ENCODE measurements at places on chromosomes 3 and 15.

DNA sequence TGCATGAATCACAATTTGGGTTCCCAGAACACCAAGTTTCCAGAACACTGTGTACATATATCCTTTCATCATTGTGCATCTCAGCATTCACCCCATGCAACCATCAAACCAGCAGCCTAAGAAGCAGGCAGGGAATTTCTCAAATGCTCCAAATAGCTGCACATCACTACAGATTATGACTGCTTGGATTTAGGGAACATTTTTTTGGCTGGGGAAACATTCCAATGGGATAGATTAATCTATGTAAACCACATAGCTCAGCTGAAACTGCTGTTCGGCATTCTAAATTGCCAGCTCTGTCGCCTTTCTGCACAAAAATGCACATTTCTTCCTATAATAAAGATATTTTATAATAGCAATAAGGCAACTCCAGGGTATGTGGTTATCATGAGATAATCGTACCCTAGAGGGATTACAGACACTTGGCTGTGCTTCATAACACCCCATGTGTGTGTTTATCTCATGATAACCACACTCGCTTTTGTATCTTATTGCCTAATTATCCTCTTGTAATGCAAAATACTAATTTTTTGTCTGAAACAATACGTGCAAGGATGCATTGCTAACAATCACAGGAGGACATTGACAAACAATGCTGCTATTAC lies 483.7 kb upstream of the DPH6 start:
- no peak for DNase-seq

DNA sequence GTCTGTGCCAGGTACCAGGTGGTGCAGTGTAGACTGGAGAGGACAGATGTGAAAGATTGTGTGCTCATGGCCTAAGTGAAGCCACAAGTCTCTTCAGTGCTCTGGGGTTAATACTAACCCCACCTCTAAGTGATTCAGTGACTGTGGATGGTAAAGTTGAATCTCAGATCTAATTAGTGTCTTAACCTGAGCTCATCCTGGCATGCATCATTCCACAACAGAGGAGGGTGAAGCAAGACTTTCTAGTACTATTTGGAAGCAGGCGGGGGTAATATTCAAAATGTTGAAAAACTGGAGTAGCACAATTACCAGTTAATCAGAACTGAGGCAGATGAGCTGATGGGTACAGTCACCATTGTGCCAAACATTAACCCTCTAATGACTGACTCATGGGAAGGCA lies 2.8 kb upstream of the MESD start:
- no peak for DNase-seq

GRCh38 chr3:38521391-38521987 lies 25.3 kb downstream of the EXOG start:
- no peak for DNase-seq

DNA sequence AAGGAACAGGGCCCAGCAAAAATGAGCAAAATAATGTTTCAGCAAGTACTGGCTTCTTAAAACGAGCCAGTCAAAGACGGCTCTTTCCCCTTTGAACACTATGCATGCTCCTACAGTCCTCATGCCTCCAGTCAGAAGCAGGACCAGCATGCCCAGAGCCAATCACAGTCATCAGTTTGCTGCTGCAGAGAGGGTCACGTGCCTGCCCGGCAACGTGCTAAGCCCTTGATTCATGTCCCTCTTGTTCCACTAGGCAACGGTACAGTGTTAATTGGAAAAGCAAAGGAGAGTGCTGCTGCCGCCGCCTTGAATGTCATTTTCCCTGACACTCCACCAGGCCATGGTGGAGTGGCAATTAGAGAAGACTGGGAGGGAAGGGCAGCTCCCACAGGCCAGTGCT lies 500.1 kb downstream of the OCA2 start:
- DNase-seq: no peak

GRCh38 chr3:13515786-13516759 lies 32.9 kb upstream of the FBLN2 start:
- DNase-seq: no peak

GRCh38 chr3:114111060-114111770 lies 54.7 kb downstream of the QTRT2 start:
- no peak for DNase-seq

- DNase-seq: no peak
Measured at GRCh38 chr3:142613491-142613890, 17.3 kb downstream of the PLS1 start.

DNA sequence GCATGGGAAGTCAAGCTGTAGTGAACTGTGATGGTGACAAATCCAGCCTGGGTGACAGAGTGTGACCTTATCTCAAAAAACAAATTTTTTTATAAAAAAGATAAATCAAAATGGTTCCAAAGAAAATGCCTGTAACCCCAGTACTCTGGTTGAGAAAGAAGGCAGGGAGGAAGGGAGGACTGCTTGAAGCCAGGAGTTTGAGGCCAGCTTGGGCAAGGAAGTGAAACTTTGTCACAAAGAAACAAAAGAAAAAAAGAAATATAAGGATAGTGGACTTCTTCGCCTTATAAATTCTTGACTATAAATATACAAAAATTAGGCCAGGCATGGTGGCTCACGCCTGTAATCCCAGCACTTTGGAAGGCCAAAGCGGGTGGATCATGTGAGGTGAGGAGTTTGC lies 34.1 kb downstream of the SMARCC1 start:
- no peak for DNase-seq

DNA sequence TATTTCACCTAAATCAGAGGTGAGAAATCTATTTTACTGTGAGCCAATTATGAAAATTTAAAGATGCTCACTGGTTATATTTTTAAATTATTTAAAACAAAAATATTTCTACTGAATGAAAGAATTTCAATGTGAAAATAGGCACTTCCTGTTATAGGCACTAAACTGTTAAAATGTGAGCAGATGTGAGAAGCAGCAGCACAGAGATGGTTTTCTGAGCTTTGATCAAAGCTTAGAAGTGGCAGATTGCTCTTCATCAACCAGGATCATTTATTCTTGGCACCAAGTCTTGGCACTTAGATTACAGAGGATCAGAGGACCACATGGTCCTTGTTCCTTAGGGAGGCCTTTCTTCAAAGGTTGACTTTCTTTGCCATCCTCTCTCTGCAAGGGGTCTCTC lies 18.0 kb upstream of the TSC22D2 start:
- DNase-seq: no peak

GRCh38 chr3:57006179-57006657 lies 54.2 kb upstream of the SPATA12 start:
- DNase-seq: no peak

DNA sequence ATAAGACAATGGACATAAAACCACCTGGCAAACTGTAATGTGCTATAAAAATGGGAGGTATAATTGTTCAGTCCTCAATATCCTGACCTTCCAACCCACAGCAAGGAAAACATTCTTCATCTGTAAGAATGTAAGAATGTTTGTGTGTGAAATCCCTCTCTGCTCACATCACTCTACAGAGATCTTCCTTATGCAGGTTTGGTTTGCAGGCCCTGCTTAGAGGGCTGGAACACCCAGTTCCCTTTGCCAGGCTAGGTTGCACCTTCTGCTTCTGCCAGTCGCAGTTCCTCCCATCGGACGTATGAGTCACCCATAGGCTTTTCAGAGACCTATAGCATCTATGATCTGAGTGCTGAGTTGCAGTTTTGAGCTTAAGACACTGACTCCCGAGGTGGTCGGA lies 24.1 kb upstream of the MINAR1 start:
- DNase-seq: no peak

DNA sequence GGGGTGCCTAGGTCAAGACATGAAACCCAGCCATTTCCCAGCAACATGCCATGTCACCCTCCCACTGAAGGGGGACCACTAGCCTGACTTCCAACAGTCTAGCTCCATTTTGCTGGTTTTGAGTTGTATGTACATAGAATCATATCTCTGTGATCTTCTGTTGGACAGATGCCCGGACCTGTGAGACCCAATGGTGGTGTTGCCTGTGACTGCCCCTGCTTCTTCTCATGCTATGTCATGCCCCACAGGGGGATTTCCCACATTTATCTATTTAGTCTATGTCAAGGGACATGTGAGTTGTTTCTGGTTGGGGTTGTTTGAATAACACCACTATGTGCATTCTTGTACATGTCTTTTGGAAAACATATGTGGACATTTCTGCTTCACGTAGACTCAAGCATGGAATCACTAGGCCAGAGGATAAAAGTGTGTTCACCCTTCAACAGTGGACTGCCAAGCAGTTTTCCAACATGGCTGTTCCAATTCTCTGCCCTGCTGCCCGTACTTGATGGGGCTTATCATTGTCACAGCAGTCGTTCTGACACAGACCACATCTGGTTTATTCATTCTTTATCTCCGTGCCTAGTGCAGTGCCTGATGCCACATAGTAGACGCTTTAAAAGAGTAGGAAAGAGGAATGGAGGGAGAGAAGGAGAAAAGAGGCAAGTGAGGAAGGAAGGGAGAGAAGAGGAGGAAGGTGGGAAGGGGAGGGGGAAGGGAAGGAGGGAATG lies 114.4 kb downstream of the TPRA1 start:
- DNase-seq: no peak

GRCh38 chr3:126496894-126497850 lies 20.4 kb downstream of the UROC1 start:
- no peak for DNase-seq

DNA sequence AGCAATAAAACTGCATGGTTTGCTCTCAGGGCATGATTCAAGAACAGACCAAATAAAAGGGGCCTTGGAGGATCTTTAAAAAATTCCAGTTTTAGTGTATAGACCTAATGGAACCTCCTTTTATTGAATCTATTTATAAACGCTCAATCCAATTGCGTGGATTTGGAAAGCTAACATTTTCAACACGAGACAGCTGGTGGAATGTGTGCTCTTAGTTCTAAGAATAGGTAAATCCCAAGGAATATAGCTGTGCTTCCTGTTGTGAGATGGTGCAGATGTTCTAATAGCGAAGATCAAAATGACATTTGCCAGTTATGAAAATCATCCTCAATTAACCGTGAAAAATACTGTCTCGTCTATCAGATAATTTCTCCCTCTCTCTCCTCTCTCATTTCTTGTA lies 192.5 kb downstream of the ATP10A start:
- DNase-seq: no peak

DNA sequence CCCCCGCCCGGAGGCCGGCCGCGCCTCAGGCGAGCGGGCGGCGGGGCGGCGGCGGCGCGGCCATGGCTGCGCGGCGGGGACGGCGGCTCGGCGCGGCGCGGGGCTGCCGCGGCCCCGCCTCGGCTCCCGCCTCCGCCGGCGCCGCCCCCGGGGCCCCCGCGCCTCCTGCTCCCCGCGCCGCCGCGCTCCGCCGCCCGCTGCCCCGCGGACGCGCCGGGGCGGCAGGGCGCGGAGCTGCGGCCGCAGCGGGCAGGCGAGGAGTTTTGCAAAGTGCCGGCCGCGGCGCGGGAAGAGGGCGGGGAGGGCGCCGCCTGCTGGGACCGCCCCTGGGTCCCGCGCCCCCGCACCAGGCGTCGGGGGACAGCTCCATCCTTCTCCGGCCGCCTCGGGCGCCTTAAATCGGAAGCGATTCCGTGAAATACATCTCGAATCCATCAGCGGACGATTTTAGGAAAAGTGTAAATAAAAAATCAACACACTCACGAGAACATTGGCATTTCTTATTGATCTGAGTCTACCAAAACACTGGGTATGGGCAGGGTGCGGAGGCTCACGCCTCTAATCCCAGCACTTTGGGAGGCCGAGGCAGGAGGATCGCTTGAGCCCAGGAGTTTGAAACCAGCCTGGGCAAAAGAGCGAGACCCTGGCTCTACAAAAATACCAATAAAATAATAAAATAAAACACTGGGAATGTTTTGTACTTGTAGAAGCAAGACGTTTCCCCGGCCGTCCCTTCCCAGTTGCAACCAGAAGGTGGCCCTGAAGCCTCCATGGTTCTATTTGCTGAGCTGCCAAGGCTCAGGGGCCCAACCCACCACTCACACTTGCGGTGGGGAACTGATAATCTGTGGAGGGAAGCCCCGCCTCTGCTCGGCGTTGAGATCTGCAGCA lies 136.9 kb downstream of the NUP210 start:
- DNase-seq: no peak

DNA sequence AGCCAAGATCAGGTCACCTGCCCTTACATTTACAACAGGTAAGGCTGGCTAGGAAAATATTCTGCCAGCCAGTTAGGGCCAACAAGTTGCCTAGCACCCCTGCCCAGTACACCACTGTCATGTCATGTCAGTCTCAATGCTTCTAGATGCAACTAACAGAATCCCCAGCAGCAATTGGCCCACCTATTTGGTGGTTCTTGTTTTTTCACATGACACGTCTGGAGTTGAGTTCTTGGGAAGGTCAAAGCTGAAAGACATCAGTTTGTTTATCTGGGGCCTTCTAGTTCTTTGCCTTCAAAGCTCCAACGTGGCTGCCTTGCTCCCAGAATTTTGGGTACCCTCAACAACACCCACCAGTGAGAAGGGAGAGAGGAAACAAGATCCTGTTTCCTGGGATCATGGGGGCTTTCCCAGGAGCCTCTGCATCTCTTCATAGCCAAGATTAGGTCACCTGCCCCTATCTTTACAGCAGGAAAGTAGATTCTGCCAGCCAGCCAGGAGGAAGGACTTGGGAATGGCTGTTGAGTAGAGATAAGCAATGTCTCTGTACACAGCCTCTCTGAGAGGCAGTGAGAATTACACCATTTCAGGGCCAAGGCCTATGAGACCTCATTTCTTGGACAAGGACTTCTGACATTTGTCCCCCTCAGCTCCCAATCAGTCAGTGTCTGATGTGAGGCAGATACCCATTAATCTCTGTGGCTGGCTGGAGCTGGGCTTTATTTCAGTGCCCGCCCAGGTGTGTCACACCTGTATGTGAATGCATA lies 8.6 kb downstream of the GPX1 start:
- no peak for DNase-seq

DNA sequence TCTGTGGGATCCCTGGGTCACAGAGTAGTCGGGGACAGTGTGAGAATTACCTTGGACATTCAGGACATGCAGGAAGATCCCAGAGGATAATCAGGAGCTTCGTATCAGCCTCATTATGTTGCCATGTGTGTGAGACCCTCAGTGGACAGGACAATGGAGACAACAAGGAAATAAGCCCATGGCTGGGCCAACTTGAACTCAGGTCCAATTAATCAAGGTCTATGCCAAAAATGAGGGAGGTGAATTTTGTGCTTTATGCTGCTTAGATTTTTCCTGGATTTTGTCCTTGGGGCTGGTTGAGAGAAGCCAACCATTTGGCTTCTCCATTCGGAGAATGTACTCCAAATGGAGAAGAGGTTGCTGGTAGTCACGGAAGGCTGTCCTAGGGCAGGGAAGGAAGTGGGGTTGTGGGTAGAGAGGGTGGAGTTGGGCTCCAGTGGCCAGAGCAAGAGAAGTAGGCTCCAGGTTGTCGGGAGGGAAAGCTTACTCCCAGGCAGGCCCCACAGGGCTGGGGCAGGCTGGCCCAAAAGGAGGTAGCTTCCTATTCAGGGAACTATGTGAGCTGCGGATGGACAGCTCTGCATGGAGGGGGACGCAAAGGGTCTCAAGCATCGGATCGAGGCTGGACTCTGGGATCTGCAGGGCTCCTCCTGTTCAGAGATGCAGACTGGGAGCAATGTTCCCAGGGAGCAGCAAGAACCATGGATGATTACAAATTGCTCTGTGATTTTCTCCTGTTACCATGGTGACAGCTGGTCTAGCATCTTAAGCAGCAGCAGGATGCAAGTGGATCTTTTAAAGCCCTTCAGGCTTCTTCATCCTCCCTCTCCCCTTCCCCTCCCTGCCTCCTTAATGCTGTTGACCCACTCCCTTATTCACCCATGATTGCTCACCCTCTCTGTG lies 91.1 kb downstream of the WNT7A start:
- DNase-seq: no peak

Measured in nucleus accumbens (tissue), 56 donors.